Adrenal gland (tissue), 19 donors: ENCODE measurements at places on chromosomes 12 and 14.
A peak's percentile ranks its signal among the peaks of the same experiment; 100 is the strongest.

GRCh38 chr14:101839236-101839635, 77.7 kb downstream of the PPP2R5C start:
- H3K27ac ChIP-seq: no peak overlapping the region
- H3K4me1 ChIP-seq: peaks cover 27% of the 10 kb centered on the region
- no peak for DNase-seq

DNA sequence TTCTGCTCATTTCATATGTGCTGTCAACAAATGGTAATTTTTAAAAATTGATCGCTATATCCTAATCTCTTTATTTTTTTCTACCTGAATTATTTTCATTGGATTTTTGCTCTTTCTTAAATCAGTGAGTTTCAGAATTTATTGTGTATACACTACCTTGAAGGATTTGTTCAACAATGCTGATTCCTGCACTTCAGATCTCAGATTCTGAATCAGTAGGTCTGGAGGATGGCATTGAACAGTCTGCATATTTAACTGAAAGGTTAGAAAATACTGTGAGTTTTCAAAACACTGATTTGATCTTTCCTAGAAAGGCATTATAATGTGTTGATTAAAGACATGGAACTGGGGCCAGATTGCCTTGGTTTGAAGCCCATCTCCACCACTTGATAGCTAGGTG, 1.6 kb downstream of the G2E3 start:
- H3K36me3 ChIP-seq: no peaks in the 10 kb centered on the region
- no peak for DNase-seq
- no peaks in the 10 kb centered on the region for H3K4me1 ChIP-seq
- no peak overlapping the region for H3K27ac ChIP-seq

DNA sequence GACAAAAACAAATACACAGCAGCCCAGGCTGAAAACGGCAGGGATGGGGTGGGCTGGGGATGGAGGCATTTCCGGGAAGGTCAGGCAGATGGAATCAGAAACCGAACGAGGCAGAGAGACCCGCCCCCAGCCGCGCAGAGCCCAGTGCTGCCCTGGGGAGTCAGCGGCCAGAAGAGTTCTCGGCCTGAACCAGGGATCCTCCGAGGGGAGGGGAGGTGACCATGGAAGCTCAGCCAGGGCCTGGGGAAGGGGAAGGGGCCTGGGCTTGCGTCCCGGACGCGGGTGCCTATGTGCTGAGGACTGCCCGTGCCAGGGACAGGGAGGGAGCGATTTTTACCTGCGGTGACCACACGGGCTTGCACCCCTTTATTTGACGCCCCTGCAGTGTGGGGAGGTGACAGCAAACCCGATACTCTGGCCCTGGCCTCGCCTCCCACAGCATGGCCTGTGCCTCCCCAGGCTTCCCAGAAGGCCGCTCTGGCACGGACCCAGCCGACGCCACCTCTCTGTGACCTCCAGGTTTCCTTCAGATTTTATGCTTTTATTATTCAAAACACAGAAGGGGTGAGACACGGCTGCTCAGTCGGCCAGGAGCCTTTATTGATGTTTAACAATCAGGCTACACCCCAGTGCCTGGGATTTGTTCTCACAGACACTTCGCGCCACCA, 7.7 kb downstream of the LRCOL1 start:
- DNase-seq: no peak
- peak overlapping the region; percentile 20 for H3K4me3 ChIP-seq
- H3K27me3 ChIP-seq: peaks cover 37% of the 10 kb centered on the region
- H3K27ac ChIP-seq: no peak overlapping the region
- peaks cover 6% of the 10 kb centered on the region for H3K4me1 ChIP-seq

GRCh38 chr12:65823513-65824375, 539 bp upstream of the HMGA2 start:
- H3K27ac ChIP-seq: no peak overlapping the region
- no peaks in the 10 kb centered on the region for H3K36me3 ChIP-seq
- DNase-seq: peak; percentile 21
- peaks cover 75% of the 10 kb centered on the region for H3K27me3 ChIP-seq
- no peak overlapping the region for H3K4me3 ChIP-seq

- H3K27ac ChIP-seq: no peak overlapping the region
- no peak overlapping the region for H3K4me3 ChIP-seq
- no peak for DNase-seq
- H3K4me1 ChIP-seq: no peaks in the 10 kb centered on the region
- H3K36me3 ChIP-seq: no peaks in the 10 kb centered on the region
Observed at GRCh38 chr12:78933014-78933413, 68.4 kb downstream of the SYT1 start.

DNA sequence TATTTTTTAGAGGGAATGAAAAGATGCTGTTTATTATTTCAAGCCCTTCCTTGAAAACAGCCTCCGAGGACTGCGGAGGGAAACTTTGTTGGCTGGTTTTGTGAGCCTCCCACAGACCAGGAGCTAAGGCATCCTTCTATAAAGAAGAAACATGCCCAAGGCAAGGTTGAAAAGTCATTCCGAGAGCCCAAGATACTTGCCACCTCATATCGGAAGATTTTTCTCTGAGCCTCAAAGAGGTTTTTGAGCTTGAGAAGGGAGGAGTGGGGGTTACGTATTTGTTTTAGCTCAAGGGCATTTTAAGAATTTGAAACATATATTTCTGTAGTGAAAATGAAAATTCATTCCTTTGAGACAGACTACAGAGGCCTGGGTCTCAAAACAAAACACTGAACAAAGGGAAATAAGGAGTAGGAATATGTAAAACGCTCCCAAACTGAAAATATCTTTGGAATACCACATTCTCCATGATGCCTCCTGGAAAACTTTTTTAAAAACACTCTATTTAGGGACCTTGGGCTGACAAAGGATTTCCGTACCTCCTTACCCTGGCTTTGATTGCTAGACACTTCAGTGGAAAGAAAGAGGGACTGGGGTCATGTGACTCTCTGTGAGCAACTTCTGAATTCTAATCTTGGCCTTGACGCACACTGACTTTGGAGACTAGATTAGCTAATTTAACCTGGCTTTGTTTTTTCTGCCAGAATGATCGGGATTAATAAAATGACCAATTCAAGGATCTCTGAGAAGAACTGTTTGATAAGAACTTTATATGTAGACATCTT, 180.9 kb downstream of the SRGAP1 start:
- no peaks in the 10 kb centered on the region for H3K4me1 ChIP-seq
- no peak overlapping the region for H3K4me3 ChIP-seq
- H3K27ac ChIP-seq: peak overlapping the region; percentile 1
- peak; percentile 30 for DNase-seq
- no peaks in the 10 kb centered on the region for H3K36me3 ChIP-seq
